ENCODE measurements at places on chromosomes 5 and 9. TPM values are rescaled to one million over a fixed set of nuclear protein-coding genes. Genes with fewer than 3 reads are reported as not detected.

GRCh38 chr5:158011422-158011821 is 152.5 kb upstream of the CLINT1 start:
- DNase-seq: no peak

GRCh38 chr5:29889051-29889450 is 1304.4 kb upstream of the CDH6 start:
- no peak for DNase-seq

DNA sequence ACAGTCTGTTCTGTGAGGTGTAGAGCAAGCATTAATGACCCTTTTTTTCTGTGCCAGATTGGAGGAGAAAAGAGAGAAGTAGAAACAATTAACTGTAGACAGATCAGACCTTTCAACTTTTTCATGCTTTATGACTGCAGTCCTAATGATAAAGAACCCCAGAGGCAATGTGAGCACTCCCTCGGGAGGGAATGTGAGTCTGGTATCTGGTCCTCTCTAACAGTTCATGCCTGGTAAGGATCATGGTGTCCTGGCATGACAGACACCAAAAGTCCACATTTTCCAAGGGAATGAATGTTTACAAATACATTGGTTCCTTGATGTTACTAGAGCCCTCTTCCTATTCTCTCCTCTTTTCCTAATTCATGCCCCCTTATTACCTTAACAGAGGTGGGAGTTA is 70.3 kb downstream of the MTAP start:
- peak; percentile 43 for DNase-seq

GRCh38 chr5:124639095-124639665 is 107.3 kb downstream of the ZNF608 start:
- no peak for DNase-seq

Gene RASGRF2
- total RNA-seq: 1.8 TPM
